Lower lobe of right lung (tissue), 2 donors: ENCODE measurements at places on chromosomes 3 and 15. TPM values are rescaled to one million over a fixed set of nuclear protein-coding genes. Genes with fewer than 3 reads are reported as not detected.

GRCh38 chr3:135218782-135219181, 423.7 kb downstream of the EPHB1 start:
- H3K4me1 ChIP-seq: no peaks in the 10 kb centered on the region
- H3K27me3 ChIP-seq: no peaks in the 10 kb centered on the region
- DNase-seq: no peak
- H3K27ac ChIP-seq: no peak overlapping the region
- H3K36me3 ChIP-seq: no peaks in the 10 kb centered on the region

Gene LYZL4
- total RNA-seq: not detected

Gene PLA2G4E
- total RNA-seq: 1.1 TPM

Gene SLCO2A1
- total RNA-seq: 204 TPM
